ENCODE measurements at places on chromosomes 7 and 10.
A peak's percentile ranks its signal among the peaks of the same experiment; 100 is the strongest.

DNA sequence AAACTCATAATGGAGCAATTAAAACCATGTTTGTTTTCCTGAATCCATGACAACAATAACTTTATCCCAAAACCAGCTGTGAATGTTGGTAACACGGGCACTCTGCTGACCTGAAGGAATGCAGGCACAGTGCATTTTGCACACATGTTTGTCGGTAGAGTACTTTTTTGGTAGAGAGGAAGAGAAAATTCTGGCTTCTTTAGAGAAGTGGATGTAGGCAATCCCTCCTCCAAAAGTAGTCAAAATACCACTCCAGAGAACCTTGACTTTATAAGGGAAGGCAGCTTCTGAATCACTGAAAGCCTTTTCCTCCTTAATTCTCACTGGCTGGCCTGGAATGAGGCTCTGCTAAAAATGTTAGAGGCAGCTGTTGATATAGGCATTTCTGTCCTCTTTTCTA is 15.8 kb upstream of the ACTA2 start:
- DNase-seq: no peak

- DNase-seq: no peak
Observed at GRCh38 chr7:50423860-50424259, 26.3 kb downstream of the FIGNL1 start.

DNA sequence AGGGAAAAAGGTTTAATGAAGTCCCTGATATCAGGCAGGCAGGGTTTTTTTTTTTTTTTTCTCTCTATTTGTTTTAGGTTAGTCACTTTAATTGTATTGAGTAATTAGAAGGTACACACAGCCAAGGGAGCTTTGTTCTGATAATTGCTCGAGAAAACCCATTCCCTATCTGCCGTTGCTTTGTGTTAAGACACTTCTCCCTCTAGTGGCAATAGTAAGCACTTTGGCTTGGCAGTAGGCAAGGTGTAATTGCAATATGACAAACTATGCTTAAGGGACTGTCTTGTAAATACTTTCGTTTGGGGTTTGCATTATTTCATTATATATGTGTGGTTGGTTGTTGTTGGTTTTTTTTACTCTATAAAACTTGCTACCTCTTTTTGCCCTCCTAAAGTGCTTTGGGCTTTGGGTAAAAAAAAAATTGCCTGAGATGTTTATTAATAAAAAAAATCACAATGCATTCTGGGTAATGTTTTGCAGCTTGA is 113.4 kb downstream of the BTRC start:
- DNase-seq: peak; percentile 48

DNA sequence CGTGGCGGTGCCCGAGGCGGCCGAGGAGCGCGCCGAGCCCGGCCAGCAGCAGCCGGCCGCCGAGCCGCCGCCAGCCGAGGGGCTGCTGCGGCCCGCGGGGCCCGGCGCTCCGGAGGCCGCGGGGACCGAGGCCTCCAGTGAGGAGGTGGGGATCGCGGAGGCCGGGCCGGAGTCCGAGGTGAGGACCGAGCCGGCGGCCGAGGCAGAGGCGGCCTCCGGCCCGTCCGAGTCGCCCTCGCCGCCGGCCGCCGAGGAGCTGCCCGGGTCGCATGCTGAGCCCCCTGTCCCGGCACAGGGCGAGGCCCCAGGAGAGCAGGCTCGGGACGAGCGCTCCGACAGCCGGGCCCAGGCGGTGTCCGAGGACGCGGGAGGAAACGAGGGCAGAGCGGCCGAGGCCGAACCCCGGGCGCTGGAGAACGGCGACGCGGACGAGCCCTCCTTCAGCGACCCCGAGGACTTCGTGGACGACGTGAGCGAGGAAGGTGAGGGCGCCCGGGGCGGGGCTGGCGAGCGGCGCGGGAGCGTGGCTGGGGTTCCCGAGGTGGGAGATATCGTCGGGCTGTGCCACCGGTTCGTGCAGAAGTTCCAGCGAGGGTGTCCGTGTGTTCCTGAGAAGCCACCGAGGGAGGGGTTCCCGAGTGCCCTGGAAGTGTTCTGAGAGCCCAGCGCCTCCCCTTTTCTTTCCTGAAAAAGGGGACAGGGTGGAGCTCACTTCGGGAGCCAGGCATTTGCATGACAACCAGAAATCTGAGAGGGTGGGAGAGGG is 495 bp downstream of the EIF3B start:
- DNase-seq: no peak

DNA sequence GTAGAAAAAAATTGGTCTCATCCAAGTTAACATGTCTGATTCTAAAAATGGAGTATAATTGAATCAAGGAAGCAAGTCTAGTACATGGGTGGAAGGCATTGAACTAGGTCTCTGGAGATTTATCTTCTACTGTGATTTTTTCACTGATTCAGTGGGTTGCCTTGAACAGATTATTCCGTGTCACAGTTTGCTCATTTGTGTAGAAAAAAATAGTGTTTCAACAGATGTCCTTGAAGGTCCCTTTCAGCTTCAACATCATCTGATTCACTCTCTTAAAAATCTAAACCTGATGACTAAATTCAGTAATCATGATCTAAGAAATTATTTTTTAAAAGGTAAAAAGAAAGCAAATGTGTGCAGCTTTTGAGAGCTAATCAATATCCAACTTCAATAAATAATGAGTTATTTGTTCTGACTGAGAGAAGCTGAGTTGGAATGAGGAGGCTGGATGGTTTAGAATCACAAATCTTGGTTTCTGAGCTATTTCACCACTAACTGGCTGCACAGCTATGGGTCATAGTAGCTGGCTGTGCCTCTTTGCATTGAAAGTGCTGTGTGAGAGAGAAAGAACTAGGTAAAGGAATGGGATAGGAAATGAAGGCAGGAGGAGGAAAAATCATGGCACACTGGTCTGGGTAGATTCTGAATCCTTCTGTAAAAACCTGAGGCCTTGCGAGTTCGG is 221.5 kb upstream of the MDFIC start:
- DNase-seq: no peak

GRCh38 chr10:125235093-125236069 is 75.0 kb upstream of the CTBP2 start:
- DNase-seq: no peak

DNA sequence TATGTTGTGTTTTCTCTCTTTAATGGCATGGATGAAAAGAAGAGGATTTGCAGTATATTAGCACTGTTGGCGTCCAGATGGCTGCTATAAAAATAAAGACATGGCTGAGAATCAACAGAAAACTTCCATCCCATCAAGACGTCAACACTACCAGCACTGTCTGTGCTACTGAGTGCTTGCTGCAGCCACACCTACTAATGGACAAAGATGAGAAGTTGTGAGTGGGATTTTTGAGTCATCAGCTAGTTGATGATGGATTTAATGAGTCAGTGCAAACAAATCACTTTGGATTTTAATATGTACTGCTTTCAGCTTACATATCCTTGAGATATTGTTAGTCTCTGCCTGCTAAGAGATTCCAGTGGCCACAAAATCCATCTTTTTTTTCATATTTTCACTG is 631.0 kb upstream of the ANKRD30A start:
- no peak for DNase-seq

- DNase-seq: no peak
Observed at GRCh38 chr10:122121059-122121458, 132.1 kb downstream of the TACC2 start.

GRCh38 chr10:46553238-46554049 is 3.0 kb downstream of the GPRIN2 start:
- DNase-seq: no peak

DNA sequence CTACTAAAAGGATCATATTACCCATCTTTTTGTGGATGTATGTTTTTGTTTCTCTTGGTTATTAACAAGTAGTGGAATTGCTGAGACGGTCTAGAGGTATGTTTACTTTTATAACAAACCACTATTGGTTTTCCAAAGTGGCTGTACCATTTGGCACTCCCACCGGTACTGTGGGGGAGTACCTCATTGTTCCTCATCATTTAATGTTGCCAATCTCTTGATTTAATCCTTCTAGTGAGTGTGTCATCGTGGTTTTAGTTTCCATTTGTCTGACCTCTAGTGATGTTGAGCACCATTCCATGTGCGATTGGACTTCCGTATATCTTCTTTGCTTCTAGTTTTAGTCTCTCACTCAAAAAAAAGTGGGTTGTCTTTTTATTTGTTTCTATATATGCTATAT is 50.4 kb downstream of the RBM33 start:
- DNase-seq: no peak

DNA sequence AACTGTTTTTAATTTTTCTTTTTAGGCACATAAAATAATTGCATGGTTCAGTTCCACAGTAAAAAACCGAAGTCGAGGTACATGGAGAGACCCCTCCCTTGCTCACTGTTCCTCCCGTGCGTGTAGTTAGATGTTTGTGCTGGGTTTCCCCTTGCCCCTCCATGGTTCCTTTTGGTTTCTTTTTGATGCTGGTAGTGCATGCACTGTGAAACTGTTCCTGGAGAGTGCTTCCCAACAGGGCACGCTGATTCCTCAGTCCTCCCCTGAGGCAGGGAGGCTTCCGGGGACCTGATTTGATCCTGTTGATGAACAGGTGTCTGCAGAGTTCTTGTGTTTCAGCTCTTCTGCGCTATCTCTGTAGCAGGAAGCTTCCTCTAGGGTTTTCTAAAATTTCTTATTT is 69.5 kb downstream of the ADCY1 start:
- no peak for DNase-seq

GRCh38 chr7:128017460-128017859 is 13.8 kb downstream of the LRRC4 start:
- DNase-seq: no peak

All from central memory CD4-positive, alpha-beta T cell (primary cell).